Left renal pelvis (tissue), 4 donors: ENCODE measurements at places on chromosomes 6 and 20.

- DNase-seq, result no peak
These were observed 132.4 kb downstream of the PTPRT start for GRCh38 chr20:43057317-43057716.

DNA sequence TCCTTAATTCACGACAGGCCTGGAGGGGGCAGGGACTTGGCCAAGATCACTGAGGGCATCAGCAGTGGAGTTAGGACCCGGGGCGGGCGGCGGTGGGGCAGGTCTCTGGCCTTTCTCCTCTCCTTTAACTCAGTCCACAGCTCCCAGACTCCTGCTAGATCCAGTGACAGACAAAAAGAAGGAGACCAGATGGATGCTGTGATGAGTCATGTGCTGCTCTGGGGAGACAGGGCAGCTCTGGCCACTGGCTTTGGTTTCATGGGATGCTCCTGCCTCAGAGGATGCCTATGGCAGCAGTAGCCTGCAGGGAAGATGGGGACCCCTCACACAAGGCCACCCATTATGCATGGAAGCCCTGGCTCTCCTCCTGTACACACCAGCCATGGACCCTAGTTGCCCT, 20.5 kb downstream of the EPB41L1 start:
- DNase-seq, result no peak

DNA sequence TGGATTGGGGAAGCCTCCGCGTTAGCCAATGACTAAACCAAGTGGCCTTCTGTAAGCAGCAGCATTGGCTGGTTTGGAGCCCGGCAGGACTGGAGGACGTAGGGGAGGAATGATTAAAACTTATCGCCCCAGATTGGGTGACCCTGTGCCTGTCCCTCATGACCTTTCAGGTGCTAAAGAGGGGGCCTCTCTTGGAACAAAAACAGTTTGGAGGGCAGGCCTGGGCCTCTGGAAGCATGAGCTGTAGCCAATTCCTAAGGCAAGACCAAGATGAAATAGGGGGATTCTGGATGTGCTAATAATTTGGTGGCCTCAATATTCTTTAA, 1.4 kb downstream of the GMPR start:
- no peak for DNase-seq

GRCh38 chr20:45087814-45088213, 13.1 kb downstream of the KCNS1 start:
- no peak for DNase-seq

DNA sequence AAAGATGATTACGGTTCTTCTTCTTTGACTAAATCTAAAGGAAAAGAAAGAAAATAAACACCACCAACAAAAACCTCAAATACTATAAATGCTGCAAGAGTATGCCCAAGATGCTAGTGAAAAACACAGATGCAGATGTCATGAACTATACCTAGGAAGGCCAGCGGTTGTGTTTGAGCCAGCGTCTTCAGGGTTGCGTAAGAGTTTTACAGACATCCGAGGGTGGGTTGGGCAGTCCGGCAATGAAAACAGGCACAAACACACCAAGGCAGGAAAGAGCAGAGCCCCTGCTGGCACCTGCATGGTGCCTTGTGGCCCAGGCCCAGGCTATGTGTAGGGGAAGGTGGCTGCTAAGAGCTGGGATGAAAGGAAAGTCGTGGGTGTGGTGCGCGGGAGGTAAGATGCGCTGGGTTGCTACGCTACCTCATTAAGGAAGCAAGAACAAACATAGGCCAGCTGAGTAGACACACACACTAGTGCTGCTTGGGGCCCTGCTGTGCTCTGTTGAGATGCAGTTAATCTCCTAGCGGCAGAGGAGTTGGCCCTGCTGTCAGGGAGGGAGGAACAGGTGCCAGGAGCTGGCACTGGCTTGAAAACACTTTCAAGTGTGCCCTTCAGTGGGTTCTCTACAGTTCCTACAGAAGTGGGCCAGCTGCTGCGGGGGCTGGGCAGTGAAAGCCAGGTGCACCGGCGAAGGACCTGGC, 170.2 kb upstream of the PLN start:
- no peak for DNase-seq

DNA sequence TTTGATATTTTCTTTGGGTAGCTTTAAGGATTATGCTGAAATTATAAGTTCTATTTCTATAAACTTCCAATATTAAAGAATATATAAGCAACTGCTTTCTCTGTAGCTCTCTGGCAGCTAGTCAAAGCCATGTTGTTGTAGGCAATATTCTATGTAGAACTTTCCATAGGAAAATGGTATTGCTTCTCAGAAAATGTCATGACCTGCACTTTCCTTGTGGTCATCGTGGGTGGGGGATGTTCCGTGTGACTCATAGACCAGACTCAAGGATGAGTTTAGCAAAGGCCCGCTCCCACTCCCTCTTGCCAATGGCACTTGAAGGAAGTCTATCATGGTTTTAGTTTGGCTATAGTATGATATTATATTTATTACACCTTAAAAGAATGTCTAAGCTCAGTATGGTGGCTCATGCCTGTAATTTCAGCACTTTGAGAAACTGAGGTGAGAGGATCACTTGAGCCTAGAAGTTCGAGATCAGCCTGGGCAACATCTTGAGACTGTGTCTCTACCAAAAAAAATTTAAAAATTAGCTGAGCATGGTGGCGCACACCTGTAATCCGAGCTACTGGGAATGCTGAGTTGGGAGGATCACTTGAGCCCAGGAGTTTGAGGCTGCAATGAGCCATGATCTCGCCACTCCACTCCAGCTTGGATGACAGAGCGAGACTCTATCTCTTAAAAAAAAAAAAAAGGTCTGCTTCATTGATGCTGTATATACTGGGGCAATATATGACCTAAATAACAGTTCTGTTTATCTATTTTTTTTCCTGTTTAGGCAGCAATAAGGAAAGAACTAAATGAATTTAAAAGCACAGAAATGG, 36.6 kb upstream of the LTV1 start:
- no peak for DNase-seq

GRCh38 chr20:40331807-40332560, 357.1 kb downstream of the MAFB start:
- no peak for DNase-seq

DNA sequence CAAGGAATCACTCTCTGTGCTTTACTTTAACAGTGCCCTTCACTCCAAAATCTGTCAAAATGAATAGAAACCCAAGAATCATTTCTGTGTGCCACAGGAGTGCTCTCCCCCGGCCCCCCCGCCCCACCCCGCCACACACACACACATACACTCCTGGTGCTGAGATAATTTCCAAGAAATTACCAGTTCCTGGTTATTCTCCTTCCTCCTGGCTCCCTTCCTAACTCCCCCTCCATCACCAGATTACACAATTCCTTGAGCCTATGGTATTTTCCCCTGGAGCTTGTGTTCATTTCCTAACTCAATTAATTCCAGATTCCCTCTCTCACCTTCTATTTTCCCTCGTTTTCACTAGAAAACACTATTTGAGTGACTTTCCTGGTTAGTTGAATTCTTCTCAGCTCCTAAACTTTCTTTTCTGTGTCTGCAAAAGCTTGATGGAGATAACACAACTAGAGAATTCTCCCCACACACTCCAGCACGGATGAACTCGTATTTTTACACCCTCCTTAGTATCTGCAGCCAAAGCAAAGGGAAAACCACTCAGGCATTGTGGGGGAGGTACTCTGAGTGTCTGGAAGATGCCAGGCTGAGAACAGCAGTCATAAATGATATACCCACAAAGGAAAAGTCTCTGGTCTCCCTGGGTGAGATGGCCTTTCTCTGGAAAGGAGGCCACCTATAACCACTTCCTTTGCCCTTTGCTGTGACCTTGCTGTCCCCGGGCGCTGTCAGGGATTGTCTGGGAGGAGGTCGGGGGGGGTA, 1.9 kb upstream of the SLC24A3 start:
- DNase-seq, result no peak

- DNase-seq, result peak; percentile 54
These were observed 43.1 kb downstream of the CD109 start for GRCh38 chr6:73739096-73739495.

DNA sequence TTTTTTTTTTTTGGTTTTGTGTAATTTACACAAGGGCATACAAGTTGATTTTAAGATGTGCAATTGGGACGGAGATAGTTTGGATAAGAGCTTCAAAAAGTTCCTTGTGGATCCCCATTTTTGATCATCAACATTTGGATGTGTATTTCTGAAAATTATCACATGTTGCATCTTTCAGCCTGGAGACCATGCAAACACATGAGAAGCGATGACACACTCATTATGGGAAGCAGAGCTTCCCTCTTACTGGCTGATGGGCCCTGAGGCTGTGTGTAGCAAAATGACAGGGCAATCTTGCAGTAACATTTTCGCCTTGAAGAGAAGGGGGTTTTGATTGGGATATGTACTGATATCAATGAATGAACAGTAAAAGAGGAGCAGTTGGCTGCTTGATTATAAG, 22.0 kb upstream of the RIPK1 start:
- DNase-seq, result no peak

GRCh38 chr6:42278131-42278853, 60.6 kb upstream of the MRPS10 start:
- no peak for DNase-seq

GRCh38 chr20:35002426-35003210, 47.0 kb downstream of the MYH7B start:
- DNase-seq, result no peak

GRCh38 chr6:139650941-139651340, 276.5 kb upstream of the CITED2 start:
- DNase-seq, result no peak

GRCh38 chr6:152941746-152942145, 41.1 kb downstream of the FBXO5 start:
- no peak for DNase-seq

DNA sequence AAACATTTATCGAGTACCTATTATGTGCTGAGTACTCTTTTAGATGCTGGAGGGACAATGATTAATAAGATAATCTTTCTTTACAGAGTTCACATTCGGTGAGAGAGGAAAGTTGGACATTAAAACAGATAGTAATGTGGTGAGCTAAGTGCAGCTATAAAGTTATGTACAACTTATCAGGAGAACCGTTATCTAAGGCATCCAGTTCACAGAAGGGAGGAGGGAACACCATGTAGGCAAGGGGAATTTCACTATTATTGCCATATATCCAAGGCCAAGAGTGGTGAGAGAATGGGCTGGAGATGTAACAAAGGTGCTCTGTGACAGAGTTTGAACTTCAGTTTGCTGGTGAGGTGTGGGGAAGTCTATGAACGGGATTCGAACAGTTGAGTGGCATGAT, 105.8 kb downstream of the CARMIL1 start:
- DNase-seq, result no peak

DNA sequence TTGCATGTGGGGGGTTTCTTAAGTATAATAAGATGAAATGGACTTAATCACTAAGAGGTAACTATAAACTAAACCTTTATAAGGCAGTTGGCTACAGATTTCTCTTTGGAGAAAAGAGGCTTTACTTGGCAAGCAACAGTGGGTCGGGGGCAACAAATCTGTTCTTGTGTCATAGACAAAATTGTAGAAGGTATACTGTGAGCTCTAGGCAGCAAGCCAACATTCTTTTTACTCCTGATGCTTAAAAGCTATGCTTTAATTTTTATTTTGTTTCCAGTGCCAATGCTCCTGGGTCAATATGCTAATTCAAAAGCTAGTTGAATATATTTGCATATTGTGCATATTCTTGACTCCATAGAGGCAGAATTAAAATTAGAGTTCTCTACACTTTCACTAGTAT, 495.4 kb downstream of the BTBD3 start:
- DNase-seq, result no peak

DNA sequence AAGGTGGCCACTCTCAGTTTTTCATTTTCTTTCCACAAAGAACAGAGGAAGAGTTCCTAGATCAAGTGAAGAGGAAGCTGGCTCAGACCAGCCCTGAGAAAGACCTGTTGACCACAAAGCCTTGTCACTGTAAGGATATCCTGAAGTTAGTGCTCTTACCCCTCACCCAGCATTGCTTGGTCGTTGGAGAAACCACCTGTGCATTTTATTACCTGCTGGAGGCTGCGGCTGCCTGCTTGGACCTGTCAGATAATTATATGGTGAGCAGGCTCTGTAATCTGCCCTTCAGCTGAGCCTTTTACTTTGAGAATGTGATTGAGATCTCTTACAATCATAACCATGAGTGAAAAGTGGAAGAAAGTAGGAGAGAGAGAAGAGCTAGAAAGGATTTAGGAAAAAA, 21.9 kb downstream of the TREML1 start:
- DNase-seq, result no peak

GRCh38 chr6:37095997-37096396, 74.0 kb upstream of the PIM1 start:
- no peak for DNase-seq

GRCh38 chr6:157556671-157557430, 175.9 kb downstream of the ZDHHC14 start:
- DNase-seq, result no peak

GRCh38 chr20:44692932-44693480, 22.2 kb upstream of the CCN5 start:
- no peak for DNase-seq

GRCh38 chr6:118080547-118080946, 173.5 kb downstream of the SLC35F1 start:
- DNase-seq, result no peak

DNA sequence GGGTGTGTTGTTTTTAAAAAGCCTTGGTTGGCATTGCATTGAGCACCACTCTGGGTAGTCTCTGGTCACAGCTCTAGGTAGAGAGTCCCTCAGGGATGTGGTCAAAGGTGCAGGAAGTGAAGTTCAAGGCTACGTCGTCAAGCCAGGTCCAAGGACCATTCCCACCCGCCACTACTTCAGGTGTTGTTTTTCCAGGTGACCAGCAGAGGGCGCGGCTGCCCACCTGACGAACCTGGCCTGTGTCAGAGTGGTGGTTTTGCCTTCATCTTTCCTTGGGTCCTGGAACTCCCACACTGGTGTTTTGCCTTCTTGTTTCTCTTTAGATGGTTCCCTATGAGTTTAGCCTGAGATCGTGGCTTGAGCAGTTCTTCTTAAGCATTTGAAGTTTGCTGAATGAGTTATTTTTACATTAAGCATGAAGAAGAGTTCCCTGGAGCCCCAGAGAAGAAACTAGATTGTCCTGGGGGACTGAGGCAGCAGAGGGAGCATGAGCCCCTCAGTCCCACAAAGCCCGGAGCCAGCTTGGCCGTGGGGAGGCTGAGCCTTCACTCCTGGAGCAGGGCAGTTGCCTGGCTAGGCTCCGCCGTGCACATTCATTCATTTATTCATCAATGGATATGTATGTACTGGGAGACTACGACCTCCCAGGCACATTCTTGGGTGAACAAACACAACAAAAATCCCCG, 5.6 kb upstream of the PHACTR3 start:
- no peak for DNase-seq
